ENCODE measurements at places on chromosomes 2 and 18.

DNA sequence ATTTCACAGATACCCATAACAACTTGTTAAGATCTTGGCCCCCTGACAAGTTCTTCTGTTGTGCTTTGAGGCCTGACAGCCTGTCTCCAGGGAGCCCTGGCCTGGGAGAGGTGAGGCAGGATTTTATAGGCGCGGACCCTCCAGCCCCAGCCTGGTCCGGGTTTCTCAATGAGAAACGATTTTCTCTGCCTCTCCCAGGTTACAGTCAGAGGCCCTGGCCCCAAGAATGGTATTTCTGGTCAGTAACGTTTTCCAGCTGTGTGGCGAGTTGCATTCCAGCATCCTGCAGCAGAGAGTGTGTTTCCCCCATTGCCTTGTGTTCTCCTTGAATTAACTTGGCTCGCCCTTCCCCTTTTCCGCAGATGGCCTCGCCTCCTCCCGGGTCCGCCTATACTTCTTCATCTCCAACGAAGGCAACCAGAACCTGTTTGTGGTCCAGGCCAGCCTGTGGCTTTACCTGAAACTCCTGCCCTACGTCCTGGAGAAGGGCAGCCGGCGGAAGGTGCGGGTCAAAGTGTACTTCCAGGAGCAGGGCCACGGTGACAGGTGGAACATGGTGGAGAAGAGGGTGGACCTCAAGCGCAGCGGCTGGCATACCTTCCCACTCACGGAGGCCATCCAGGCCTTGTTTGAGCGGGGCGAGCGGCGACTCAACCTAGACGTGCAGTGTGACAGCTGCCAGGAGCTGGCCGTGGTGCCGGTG, 3.0 kb downstream of the INHBB start:
- no peak for DNase-seq

- DNase-seq, result no peak
Measured at GRCh38 chr18:5058768-5059695, 138.0 kb downstream of the AKAIN1 start.

DNA sequence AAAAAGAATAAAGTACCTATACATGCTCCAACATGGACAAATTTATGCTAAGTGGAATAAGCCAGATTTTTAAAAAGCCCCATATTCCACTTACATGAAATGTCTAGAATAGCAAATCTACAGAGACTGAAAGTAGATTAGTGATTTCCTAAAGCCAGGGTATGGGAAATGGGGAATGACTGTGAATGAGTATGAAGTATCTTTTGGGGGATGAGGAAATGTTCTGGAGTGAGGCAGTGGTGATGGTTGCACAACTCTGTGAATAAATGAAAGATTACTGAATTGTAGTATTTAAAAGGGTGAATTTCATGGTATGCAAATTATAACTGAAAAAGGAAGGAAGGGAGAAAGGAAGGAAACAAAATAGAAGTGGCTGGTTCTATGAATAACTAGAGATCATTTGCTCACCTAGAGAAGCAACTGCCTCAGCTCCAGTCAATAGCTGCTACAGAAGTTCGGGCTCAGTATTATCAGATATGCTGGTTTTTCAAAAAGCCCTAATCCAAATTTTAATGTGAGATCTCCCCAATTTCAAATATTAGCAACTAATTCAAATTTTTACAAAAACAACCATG, 39.3 kb downstream of the MAP3K2 start:
- DNase-seq, result no peak

DNA sequence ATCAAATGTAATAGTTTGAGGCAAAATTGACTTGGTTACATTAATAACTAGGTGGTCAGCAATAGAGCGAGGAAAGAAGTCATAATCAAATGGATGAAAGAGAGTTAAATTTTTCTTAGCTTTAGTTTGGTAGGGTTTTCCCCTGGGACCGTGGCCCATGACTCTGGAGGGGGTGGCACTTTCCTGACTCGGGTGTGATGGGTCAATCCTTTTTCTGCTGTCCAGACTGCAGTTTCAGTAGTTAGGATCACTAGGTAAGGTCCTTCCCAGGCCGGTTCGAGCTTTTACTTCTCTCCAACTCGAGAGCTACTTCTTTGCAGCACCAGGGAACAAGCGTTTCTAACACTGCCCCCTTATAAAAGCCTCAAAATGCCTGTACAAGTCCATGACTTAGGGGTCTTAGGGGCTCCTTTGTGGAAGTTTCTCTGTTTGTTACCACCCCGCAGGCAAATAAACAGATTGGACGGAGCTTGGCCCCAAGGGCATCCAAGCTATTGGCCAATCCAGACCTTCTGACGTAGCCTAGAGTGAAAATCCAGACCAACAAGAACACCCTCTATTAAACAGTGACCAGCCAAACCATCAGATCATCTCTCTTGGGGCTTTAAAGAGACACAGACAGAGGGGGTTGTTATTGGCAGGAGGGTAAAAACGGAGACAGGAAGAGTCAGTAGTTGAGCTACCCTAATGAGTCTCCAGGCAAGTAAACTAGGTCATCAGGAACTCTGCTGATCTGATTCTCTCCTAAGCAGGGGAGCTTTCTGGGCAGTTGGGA, 9.4 kb upstream of the CEP68 start:
- DNase-seq, result no peak

DNA sequence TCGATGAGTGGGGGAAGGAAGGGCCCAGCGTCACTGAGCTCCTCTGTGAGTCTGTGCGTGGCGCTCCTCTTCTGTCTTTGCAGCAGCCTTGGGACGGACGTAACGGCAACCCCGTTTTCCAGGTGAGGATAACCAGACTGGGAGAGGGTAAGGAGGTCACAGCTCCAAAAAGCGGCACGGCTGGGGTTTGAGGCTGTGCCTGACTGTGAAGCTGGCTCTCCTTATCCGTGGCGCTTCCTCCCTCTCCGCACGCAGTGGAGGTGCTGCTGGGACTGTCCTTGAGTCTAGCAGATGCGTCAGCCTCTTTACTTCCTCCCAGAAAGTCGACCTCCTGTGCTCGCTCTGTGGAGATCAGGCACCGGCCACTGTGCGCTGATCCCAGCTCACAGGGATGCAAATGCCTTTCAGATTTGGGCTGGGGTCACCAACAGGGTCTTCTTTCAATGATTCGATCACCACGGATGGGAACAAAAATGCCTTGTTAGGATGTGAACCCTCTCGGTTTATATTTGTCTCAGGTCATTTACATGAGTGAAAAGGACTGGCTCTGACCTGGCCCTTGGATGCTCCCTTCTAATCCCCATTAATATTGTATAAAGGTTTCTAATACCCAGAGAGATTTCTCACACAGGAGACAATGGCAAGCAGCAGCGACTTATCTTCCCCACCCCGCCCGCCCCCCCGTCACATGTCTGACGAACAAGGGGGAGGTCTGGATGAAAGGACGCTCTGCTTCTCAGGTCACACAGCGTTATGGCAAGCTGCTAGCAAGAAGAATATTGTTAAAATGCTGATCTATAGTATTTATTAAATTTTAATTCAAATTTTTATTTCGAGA, 30.1 kb upstream of the E2F6 start:
- DNase-seq, result no peak

DNA sequence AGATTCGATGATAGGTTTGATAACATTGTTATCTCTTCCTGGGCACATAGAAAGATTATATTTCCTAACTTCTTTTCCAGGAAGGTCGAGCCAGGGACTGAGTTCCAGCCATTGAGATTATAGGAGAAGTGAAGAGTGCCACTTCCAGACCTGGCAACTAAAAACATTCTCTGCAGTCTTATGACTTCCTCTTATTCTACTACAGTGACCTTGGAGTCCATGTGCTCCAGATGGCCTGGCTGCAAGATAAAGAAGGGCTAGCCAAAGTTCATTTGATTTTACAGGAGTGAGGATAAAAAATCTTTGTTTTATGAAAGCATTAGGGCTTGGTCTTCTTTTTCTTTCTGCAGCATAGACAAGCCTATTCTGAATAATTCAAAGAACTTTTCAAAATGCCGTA, 363.0 kb downstream of the FSIP2 start:
- DNase-seq, result no peak

DNA sequence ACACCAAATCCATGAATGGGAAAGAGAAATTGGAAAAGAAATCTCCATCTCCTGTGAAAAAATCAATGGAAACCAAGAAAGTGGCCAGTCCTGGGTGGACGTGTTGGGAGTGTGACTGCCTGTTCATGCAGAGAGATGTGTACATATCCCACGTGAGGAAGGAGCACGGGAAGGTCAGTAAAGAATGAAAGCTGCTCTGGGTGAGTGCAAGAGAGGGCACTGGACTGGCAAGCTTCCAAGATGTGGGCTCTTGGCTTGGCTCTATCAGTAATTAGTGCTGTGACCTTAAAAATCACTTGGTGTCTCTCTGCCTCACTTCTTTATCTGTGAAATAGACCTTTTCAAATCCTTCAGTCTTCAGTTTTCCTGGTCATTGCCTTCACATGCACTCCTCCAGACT, 89.0 kb downstream of the ZNF532 start:
- no peak for DNase-seq

GRCh38 chr2:161992531-161992930, 81.5 kb downstream of the DPP4 start:
- DNase-seq, result peak; percentile 83

DNA sequence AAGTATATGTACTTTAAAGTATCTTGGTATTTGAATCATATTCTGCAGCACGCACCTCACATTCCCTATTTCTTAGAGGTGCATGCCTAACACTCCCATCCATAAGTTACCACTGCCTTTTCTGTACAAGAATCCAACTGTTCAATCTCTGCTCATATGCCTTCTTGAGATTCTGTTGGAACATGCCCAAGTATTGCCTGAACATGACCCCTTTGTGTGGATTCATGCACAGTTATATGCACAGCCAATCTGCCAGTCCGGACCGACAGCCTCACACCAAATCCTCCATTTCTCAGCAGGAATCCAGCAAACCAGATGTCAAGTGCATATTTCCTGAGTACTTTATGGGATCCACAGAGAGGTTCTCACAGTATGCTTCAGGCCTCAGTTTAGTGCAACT, 222.0 kb downstream of the TMEM182 start:
- DNase-seq, result no peak

DNA sequence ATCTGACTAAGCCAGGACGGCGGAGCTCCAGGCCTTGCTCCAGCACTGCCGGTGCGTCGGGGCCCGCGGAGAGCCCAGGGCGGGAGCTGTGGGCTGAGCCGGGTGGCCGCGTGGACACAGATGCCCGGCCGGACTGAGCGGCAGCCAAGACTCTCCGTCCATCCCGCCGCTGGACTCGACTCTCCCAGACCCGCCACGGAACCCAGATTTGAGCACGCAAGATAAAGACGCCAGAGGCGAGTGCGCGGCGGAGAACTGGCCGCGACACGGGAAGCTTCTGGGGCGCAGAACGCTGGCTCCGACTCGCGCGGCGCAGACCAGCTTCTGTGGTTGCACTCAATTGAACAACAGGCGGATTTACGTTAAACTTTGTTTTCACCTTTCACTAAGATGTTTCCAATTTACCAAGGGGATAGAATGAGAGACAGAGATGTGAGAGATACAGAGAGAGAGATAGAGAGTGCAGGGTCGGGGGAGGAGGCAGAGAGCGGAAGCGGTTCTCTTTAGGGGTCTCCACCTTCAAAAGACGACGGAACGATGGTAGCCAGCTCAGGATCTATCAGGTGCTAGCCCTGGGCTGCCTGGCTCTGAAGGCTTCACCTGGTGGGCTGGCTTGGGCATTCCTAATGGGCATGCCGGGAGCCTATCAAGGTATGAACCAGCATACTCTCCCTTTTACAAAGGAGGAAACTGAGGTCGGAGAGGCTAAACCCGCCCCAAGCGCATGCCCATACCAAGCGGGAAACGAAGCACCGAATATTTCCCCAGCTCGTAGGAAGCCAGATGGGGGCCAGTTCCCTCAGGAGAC, 10.4 kb upstream of the EN1 start:
- DNase-seq, result no peak

GRCh38 chr18:4106407-4107033, 348.6 kb downstream of the DLGAP1 start:
- DNase-seq, result peak; percentile 32

- DNase-seq, result no peak
Measured at GRCh38 chr2:197560146-197560665, 44.3 kb downstream of the MOB4 start.

- no peak for DNase-seq
Measured at GRCh38 chr2:151766437-151767153, 32.3 kb upstream of the NEB start.

DNA sequence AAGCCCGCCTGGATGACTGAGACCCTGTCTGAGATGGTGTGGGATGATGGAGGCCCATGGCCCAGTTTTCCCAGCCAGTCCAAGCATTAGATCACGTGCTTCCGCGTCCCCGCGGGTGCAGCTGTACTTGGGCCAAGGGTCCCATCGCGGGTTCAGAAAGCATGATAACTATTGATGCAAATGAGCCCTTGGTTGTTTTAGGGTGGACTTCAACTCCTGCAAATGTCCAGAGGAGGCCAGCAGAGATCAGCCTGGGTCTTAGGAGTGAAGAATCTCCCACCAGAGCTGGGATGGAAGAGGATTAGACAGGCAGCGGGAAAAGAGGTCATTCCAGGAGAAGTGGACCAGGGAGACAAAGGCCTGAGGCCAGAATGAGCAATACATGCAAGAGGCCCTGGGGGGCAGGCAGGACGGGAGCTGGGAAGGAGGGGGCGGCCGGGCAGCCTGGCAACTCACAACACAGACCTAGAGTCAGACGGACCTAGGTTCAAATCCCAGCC, 89.9 kb upstream of the TMEM247 start:
- no peak for DNase-seq

GRCh38 chr2:103781313-103781712, 1019.5 kb downstream of the TMEM182 start:
- DNase-seq, result no peak

- DNase-seq, result peak; percentile 28
Measured at GRCh38 chr2:20062615-20063545, 11.5 kb upstream of the LAPTM4A start.

DNA sequence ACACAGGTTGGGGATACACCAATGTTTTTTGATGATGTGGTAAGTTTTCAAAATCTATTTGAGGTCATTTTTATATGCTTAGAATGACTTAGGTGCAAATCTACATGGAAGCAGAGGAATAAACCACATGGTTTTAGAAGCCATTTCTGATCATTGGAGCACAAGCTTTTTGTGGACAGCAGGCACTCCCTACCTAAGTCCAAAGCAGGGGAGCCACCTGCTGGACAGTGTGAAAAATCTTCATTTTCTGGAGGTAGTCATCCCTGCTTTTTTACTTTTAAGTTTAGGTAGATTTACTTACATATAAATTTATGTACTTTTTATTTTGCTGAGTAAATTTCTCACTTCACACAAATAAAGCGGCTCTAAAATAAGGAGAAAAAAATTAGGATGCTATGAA, 323.2 kb downstream of the PLCL1 start:
- DNase-seq, result peak; percentile 38

- DNase-seq, result no peak
Measured at GRCh38 chr2:133765658-133766057, 197.4 kb upstream of the NCKAP5 start.

- DNase-seq, result no peak
Measured at GRCh38 chr2:165898381-165898780, 55.2 kb downstream of the TTC21B start.
